CD4-positive, alpha-beta T cell (primary cell): ENCODE measurements at places on chromosomes 5 and 9.

- H3K36me3 ChIP-seq = no peaks in the 10 kb centered on the region
- no peaks in the 10 kb centered on the region for H3K27me3 ChIP-seq
- no peak overlapping the region for H3K27ac ChIP-seq
Observed at GRCh38 chr5:173808079-173808808, 79.9 kb upstream of the CPEB4 start.

- H3K27me3 ChIP-seq = peaks cover 33% of the 10 kb centered on the region
- no peak for DNase-seq
- H3K4me1 ChIP-seq = no peaks in the 10 kb centered on the region
- no peak overlapping the region for H3K4me3 ChIP-seq
- no peaks in the 10 kb centered on the region for H3K36me3 ChIP-seq
Observed at GRCh38 chr5:176735383-176736265, 74.7 kb upstream of the UNC5A start.

- H3K4me1 ChIP-seq = no peaks in the 10 kb centered on the region
- H3K27ac ChIP-seq = no peak overlapping the region
- no peaks in the 10 kb centered on the region for H3K27me3 ChIP-seq
- no peaks in the 10 kb centered on the region for H3K36me3 ChIP-seq
Observed at GRCh38 chr9:127210851-127211730, 53.5 kb upstream of the GARNL3 start.

- no peak for DNase-seq
- no peaks in the 10 kb centered on the region for H3K36me3 ChIP-seq
- H3K27me3 ChIP-seq = peaks cover 27% of the 10 kb centered on the region
- H3K4me1 ChIP-seq = peaks cover 19% of the 10 kb centered on the region
- no peak overlapping the region for H3K4me3 ChIP-seq
Observed at GRCh38 chr9:137055385-137056364, 1.8 kb upstream of the ENTPD2 start.

GRCh38 chr5:148558892-148559291 is 95.4 kb downstream of the HTR4 start:
- no peak overlapping the region for H3K4me3 ChIP-seq
- H3K27me3 ChIP-seq = no peaks in the 10 kb centered on the region
- DNase-seq = no peak
- H3K27ac ChIP-seq = no peak overlapping the region

DNA sequence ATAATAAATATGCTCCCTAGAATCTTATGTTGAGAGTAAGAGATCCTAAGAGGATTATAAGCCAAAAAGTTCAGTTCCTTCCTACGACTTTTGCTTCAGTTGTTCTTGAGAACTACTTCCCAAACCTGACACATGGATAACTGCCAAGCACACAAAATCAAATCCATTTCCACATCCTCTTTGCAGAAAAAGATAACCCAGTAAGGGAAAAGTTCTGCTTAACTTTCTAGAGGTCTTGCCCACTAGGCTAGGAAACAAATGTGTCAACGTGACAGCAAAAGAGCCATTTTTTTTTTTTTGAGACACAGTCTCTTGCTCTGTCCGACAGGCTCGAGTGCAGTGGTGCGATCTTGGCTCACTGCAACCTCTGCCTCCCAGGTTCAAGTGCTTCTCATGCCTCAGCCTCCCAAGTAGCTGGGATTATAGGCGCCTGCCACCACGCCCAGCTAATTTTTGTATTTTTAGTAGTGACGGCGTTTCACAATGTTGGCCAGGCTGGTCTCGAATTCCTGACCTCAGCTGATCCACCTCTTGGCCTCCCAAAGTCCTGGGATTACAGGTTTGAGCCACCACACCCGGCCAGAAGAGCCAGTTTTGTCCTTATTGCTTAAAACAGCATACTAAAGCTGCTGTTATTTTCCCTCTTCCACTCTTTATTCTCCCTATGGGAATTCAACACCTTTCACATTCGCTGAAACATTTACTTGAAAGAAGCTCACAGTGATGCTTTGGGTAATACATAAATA is 24.2 kb downstream of the CSNK1A1 start:
- H3K27me3 ChIP-seq = no peaks in the 10 kb centered on the region
- peaks cover 43% of the 10 kb centered on the region for H3K4me1 ChIP-seq
- H3K4me3 ChIP-seq = no peak overlapping the region
- no peak overlapping the region for H3K27ac ChIP-seq
- DNase-seq = no peak
- H3K36me3 ChIP-seq = peaks cover 35% of the 10 kb centered on the region
